NCI-H345 (cell line): ENCODE measurements at places on chromosomes 11 and 22.

DNA sequence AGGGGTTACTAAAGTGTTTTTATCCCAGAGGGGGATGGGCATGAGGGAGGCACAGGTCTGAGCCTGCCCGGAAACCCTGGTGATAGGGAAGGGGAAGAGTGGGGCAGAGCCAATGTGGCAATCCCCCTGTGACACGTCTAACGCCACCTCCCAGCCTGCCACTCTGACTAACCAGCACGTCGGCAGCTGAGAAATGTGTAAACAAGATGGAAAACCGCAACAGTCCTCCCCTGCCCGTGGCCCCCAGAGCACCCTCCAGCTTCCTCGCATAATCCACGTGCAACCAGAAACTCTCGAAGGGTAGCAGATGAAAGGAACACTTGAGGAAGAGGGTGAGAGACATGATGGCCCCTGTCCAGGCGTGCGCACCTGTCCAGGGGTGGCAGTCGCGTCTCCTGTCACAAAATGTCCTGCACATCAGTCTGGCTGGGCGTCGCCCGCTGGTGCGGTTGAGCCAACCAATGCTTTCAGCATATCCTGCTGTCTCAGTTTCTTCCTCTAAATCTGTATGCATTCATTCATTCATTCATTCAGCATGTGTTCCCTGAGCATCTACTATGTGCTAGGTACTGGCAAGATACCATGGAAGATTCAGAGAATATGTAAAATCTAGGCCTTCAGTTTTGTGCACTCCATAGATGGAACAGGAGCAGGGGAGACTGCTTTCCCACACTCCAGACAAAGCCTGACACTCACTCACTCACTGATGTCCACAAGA lies 4.5 kb downstream of the TMPRSS4 start:
- no peak for DNase-seq

- DNase-seq, result no peak
Observed at GRCh38 chr11:36123336-36124101, 165.7 kb downstream of the COMMD9 start.

DNA sequence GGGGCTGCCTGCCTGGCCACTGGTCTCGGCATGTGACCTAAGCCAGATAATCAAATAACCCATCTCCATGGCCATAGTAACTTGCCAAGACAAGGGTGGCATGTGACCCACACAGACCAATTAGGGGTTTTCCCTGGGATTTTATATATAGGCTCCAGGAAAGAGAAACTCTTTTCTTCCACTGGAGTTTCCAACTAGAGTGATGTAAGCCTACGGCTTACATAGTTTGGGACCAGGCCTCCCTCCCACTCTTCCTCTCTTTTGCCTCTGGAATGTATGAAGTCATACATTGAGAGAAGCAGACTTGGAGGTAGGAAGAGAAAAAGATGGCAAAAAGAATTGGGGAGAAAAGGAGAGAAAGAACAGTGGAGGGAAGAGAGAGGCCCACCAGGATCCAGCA lies 84.6 kb upstream of the LDLRAD3 start:
- DNase-seq, result no peak

DNA sequence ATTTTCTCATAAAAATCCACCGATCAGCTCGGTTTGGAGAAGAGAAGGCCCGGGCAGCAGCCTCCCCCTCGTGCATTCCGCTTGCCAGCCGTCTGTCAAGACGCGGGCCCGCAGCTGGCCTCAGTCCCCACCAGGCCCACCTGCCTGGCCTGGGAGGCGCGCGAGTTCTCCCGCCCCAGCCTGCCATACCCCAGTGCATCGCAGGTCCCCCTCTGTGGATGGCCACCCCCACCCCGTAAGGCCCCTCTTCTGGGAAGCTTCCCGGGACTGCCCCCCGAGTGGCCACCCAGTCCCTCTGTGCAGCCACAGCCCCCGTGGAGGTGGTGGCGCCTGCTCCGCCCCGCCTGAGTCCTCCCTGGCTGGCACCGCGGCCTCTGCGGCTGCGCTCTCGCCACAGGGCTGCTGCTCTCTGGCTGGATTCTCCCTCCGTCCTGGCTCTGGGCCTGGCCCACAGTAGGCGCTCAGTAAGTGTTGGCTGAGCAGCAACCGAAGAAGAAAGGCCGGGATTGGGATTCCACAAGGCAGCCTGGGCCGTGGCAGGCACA lies 74.0 kb upstream of the TCF20 start:
- DNase-seq, result no peak
